Activated naive CD4-positive, alpha-beta T cell (primary cell): ENCODE measurements at places on chromosomes 6 and 20.

DNA sequence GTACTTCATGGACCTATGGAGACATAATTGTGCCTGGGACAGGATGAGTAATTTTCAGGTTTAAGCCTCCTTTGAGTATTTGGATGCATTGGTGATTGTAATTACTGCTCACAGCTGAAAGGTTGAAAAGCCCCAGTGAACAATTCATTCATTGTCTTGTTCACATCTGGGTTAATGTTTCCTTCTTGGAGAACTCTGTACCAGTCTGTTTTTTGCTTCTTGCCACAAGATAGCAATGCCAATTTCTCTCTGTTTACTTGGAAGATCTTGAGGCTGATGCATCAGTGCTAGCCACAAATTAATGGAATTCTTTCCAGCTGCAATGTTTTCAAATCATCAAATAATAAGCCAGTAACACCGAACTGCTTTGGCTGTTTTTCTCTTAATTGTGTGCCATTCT lies 207.8 kb downstream of the BMP2 start:
- DNase-seq = no peak

GRCh38 chr20:40274912-40275533 lies 414.0 kb downstream of the MAFB start:
- no peak for DNase-seq

GRCh38 chr6:166024252-166024651 lies 143.4 kb downstream of the TBXT start:
- DNase-seq = no peak

DNA sequence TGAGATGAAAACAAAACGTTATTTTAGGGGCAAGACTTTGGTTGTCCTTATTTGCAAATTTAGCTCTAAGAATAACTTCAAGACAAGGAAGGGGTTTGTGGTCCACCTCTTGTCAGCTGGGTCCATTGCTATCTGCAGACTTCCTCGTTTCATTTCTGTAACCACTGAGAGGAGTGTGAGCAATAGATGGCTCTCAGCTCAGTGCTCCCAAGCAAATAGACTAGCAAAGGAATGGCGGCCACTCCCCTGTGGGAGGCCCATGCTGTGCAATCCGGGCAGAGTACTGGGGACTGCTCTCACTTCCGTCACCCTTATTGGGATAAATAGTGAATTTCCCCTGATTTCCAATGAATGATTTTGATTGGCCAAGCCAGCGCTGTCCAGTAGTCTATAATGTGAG lies 176.6 kb downstream of the ZDHHC14 start:
- no peak for DNase-seq

DNA sequence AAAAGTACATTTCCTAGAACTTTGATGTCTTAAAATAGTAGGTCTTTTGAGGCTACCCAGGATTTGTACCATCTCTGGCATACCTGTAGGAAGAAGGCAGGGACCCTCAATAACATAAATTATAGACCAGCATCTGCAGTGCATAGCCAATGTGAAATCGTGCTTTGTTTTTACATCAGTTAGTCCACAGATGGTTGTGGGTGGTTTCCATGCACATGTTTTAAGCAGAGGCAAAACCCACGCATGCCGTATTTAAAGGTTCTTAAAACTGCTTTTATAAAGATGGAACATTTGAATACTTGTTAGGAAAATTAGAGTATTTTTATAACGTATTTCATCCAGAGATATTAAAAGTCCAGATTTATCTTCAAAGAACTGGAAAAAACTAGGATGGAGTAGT lies 66.3 kb downstream of the SH3BGRL2 start:
- no peak for DNase-seq

DNA sequence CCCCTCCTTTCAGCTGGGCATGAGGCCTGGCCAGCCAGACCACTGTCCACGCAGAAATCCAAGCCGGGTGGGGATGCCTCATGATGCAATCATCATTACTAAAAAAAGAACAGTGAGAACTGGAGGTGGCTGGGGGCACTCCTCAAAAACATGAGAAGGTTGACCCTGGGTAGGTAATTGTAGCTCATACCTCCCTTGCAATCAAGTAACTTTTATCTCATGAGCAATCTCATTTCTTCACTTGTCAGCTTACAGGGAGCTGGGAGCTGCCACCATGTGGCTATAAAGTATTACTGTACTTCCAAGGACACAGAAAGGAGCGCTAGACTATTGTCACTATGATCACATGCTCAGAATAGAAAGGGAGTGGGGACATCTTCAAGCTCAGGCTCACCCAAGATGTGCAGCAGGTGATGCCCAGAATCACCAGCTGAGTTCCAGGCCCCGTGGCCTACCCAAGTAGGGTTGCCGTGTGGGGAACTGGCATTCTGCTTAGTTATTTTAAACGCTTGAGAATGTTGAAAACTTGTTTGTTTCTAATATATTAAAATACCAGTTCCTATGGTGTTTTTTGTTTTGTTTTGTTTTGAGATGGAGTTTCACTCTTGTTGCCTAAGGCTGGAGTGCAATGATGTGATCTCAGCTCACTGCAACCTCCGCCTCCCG lies 3.0 kb upstream of the CDH26 start:
- no peak for DNase-seq

DNA sequence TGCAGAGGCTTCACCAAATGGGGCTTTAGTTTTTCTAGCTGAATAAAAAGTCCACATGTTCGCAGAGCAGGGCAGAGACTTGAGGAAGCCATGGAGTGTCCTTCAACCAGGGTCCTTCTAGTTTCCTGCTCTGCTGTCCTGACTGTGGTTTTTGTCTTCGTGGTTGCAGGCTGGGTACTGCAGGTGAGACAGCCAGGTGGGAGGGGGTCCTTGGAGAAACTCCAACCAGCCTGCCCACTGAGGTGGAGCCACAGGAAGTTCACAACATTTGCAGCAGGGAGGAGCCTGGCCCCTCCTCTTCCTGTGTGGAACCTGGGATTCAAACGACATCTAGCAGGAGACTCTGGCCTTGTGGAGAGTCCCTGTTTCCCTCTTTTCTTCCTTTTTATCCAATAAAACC lies 68.8 kb upstream of the MYLIP start:
- no peak for DNase-seq

- no peak for DNase-seq
Observed at GRCh38 chr6:74782346-74782745, 423.5 kb downstream of the COL12A1 start.
